Dermis microvascular lymphatic vessel endothelial cell (primary cell): ENCODE measurements at places on chromosomes 11 and 22. TPM values are rescaled to one million over a fixed set of nuclear protein-coding genes. Genes with fewer than 3 reads are reported as not detected.

- DNase-seq = no peak
Observed at GRCh38 chr22:36673821-36674220, 29.7 kb downstream of the CACNG2 start.

GRCh38 chr22:22536515-22536914, 16.4 kb upstream of the ZNF280A start:
- DNase-seq = no peak

GRCh38 chr11:71158936-71159335, 93.4 kb downstream of the SHANK2 start:
- DNase-seq = no peak

The SERHL2 gene
- 2.6 and 3.8 TPM in 2 replicates for total RNA-seq

The ABCG4 gene
- under 0.01 TPM in 1 of 2 replicates, not detected in the other for total RNA-seq

- DNase-seq = no peak
Observed at GRCh38 chr11:71485466-71485865, 32.5 kb downstream of the NADSYN1 start.

DNA sequence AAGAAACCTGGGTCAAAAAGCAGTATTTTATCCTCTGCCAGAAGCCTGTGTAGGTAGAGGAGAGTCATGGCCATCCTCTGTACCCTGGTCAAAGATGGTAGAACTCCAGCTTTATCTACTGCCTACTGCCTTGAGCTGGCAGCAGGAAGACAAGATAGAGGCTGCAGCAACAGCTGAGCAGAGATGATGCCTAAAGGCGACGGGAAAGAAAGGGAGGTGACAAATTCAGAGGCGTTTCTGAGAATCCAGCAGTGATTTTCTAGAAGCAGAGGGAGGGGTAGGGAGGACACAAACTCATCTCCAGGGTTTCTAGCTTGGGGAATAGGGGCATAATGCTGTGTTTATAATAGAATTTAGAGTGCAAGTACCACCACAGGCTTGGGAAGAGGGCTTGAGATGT, 15.5 kb upstream of the C1QTNF4 start:
- DNase-seq = no peak

GRCh38 chr11:16843294-16843693, 104.8 kb downstream of the C11orf58 start:
- peak; percentile 33 for DNase-seq

The MAJIN gene
- total RNA-seq = not detected in 2 replicates

DNA sequence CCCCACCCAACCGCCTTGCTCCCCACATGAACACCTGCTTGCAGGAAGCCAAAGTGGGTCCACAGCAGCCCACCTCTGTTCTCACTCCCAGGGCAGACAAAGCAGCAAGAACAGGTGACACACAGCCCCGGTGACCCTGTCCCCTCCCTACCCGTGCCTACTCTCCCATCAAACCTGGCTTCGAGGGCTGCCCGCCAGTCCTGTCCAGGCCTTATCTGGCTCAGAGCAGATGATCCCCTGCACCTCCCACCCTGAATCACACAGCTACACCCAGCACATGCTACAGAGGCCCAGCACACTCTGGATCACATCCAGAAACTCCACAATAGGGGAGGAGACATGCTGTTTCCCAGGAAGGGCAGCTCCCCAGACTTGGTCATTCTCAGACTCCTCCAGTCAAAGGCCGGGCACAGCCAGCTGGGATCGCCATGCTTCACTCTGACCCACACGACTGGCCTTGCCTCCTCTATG, 6.2 kb upstream of the RGL4 start:
- no peak for DNase-seq

The OR4A16 gene
- total RNA-seq = not detected in 2 replicates

GRCh38 chr11:130916910-130917309, 631 bp upstream of the SNX19 start:
- no peak for DNase-seq

DNA sequence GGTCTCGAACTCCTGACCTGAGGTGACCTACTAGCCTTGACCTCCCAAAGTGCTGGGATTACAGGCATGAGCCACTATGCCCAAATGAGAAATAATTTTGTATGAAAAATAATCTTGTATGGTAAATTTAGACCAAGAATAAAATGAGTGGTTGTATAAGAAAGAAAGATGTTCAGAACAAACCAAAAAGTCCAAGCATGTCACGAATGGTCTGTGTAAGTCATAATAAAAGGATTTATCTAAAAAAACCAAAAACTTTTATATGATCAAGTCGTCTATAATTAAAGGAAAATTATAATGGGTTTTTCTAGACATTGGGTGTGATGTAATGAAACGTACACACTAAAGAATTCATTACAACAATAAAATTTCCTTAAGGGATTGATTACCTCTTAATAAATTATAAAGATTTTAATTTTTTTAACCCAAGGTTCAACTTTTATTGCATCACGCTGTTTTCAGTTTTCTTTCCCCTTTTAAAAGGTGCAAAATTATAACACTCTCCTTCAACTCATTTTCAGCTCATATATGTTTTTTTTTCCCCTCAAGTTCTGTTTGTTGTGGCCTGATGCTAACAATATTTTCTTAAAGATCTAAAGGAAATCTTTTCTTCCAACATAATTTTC, 8.9 kb upstream of the AQP11 start:
- peak; percentile 19 for DNase-seq

GRCh38 chr11:66420671-66421476, at the start of gene NPAS4:
Gene NPAS4 (plus strand): TSS chr11:66421035. CDS start chr11:66421180, 145 bp downstream.
- no peak for DNase-seq

DNA sequence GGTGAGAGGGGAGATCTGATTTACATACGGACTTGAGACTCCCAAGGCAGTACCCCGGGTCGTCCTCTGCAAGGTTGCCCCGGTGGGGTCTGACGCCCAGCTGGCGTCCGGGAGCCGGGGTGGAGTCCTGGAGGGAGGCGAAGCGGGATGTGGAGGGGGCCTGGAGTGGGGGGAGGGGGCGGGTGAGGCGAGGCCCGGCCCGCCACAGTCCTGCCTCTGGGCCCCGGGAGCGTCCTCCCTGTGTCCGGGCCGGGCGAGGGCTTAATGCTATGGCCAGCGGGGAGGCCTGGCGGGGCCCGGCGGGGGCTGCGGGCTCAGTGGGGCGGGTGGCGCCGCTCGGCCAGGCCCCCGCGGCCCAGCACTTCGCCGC, 2.4 kb upstream of the MYBPC3 start:
- DNase-seq = no peak

DNA sequence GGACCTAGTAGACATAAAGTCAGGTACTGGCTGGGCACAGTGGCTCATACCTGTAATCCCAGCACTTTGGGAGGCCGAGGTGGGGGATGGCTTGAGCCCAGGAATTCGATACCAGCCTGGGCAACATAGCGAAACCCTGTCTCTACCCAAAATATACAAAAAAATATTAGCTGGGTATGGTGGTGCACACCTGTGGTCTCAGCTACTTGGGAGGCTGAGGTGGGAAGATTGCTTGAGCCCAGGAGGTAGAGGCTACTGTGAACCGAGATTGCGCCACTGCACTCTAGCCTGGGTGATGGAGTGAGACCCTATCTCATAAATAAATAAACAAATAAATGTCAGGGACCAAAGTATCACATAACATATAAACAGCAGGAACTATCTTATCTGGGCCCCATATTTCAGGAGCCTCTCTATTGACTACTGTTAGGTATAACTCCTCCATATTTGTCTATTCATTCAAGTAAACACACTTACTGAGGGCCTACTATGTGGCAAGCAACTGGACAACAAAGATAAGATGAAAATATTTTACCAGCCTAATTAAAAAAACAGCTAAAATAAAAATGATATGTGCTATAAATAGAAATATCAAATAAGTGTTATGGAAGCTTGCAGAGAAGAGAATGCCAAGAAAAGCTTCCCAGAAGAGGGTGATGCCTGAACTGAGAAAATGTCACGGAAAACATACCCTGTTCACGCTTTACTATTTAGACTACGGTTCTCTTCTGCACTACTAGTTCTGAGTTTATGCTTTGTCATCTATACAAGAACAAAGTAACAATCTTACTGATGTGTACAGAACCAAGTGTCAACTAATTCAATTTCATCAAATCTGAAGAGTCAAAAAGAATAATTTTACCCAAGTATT, 2.0 kb downstream of the NUP98 start:
- DNase-seq = no peak

The YDJC gene
- 12.3 and 13.5 TPM in 2 replicates for total RNA-seq

DNA sequence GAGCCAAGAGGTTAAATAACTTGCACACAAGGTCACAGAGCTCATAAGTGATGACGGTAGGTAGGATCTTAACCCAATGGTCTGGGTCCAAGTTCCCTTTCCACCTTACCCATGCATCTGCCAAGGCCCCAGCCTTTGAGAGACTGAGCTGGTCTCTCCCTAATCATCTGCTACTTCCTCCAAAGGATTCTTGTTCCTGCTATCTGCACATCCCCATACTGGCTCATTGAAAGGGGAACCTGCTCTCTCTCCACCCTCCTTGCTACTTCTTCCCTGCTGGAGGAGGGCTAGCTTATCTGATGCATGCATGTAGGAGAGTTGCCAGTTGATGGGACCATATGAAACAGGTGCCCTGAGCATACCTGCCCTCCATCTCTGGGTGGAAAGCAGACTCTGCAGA, 47.7 kb downstream of the COMMD9 start:
- DNase-seq = no peak

DNA sequence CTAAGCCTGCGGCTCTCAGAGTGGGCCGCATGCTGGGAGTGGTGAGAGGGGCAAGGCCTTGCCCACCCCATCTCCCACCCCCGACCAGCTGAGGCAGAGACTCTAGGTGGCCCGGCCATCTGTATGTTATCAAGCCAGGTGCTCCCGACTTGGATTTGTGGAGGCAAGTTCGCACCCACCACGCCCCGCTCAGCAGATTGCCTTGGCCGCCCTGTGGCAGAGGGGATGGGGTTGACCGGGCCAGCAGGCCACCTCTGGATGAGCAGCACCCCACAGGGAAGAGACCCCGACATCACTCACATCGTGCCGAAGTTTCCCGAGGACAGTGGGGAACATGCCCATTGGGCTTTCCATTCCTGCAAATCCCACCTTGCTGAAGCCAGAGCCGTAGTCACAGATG, 40.8 kb downstream of the DHCR7 start:
- DNase-seq = no peak

The MMP8 gene
- total RNA-seq = not detected in 2 replicates

DNA sequence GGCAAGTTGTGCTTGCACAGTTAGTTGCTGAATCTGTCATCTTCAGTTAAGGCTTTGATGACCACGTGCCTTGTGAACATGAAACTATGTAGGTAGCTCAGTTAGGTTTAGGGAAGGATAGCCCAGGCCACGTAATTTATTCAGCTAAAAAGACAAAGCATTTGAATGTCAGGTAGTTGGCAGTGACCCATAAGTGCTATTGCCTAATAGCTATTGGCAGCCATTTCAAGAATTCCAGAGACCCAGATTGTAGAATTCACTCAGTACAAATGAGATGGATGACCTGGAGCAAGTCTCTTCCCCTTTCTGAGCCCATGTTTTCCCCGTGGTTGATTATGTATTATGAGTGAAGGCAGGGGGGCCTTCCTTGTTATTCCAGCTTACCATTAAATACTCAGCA, 265.3 kb upstream of the ANO5 start:
- DNase-seq = no peak

The OR4D5 gene
- not detected in 2 replicates for total RNA-seq

GRCh38 chr11:78255919-78256318, 67.2 kb downstream of the USP35 start:
- no peak for DNase-seq

The TRIM49 gene
- total RNA-seq = not detected in 2 replicates

The CLDN5 gene
- 560 and 793 TPM in 2 replicates for total RNA-seq

The GSTT2B gene
- total RNA-seq = 5.4 and 7.0 TPM in 2 replicates

The KCNA4 gene
- not detected in 2 replicates for total RNA-seq

DNA sequence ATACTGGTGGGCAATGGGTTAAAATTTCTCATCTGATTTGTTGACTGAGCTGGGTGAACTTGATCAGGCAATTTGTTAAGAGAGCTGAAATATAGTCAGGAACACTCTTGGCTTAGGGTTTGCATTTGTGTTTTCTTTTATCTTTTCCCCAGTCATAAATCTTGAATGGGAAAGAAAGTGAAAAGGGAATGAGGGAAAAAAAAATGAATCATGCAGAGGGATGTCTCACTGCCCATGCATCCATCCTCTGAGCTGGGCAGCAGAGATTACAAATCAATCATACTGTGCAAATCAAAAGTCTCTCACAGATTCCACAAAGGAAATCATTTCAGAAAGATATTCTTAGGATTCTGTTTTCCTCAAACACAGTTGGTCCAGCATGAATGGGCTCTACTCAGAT, 174.2 kb upstream of the MPPED2 start:
- DNase-seq = no peak
